Astrocyte (in vitro differentiated cells and primary cell): ENCODE measurements at places on chromosomes 11 and 22. TPM values are rescaled to one million over a fixed set of nuclear protein-coding genes. Genes with fewer than 3 reads are reported as not detected.

LMF2 gene
- total RNA-seq: 93.2 and 111 TPM in 2 replicates

SSH3 gene
- total RNA-seq: 19.1 and 20.1 TPM in 2 replicates

TSKU gene
- total RNA-seq: 57.9 and 69.6 TPM in 2 replicates

CNTN5 gene
- total RNA-seq: 1.1 and 2.5 TPM in 2 replicates

AQP11 gene
- 0.48 and 0.91 TPM in 2 replicates for total RNA-seq

ARSA gene
- total RNA-seq: 25.5 and 34.7 TPM in 2 replicates

APOL5 gene
- total RNA-seq: not detected in 2 replicates

DNA sequence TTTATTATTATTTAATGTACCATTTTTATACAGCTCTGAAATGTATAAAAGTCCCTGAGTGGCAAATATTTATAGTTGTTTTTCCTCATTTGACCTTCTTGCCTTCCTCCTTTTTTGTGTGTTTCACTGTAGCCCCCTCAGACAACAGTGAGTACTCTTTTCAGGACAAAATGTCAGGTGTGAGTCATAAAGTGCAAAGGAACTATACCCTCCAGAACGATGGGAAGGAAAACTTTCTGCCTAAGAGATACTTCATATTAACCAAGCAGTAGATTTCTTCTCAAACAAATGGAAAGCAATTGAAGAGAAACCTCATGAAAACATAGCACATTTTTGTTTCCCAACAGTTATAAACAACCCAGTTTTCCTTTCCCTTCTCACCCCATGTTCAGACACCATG, 16.1 kb upstream of the MS4A7 start:
- no peak overlapping the region for H3K27ac ChIP-seq
- H3K4me1 ChIP-seq: no peaks in the 10 kb centered on the region
- no peaks in the 10 kb centered on the region for H3K36me3 ChIP-seq
- no peak overlapping the region for H3K4me3 ChIP-seq

- peak; percentile 53 for DNase-seq
- peaks cover 10% of the 10 kb centered on the region for H3K4me1 ChIP-seq
- H3K4me3 ChIP-seq: no peak overlapping the region
- H3K36me3 ChIP-seq: peaks cover 41% of the 10 kb centered on the region
- no peak overlapping the region for H3K27ac ChIP-seq
Observed at GRCh38 chr11:62593434-62594044, 2.2 kb upstream of the TUT1 start.

- peak overlapping the region; percentile 63 for H3K27ac ChIP-seq
- peaks cover 36% of the 10 kb centered on the region for H3K4me1 ChIP-seq
- H3K4me3 ChIP-seq: no peak overlapping the region
- no peaks in the 10 kb centered on the region for H3K27me3 ChIP-seq
- DNase-seq: peak; percentile 59
Observed at GRCh38 chr22:23305321-23305910, 125.1 kb downstream of the BCR start.

DNA sequence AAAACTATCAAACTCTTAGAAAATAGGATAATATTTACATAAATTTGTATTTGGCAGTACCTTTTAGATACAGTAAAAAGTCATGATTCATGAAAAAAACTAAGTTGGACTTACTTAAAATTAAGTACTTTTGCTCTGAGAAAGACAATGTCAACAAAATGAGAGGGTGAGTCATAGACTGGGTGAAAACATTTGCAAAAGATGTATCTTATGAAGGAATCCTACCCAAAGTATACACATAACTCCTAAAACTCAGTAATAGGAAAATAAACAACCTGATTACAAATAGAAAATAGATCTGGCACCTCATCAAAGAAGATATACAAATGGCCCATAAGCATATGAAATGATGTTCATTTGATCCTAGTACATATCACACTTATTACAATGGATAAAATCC, 1154.6 kb downstream of the JRKL start:
- H3K27ac ChIP-seq: no peak overlapping the region
- H3K4me3 ChIP-seq: no peak overlapping the region
- H3K36me3 ChIP-seq: no peaks in the 10 kb centered on the region
- DNase-seq: no peak

- no peak overlapping the region for H3K4me3 ChIP-seq
- no peak for DNase-seq
- H3K27ac ChIP-seq: no peak overlapping the region
- no peaks in the 10 kb centered on the region for H3K36me3 ChIP-seq
- H3K27me3 ChIP-seq: no peaks in the 10 kb centered on the region
Observed at GRCh38 chr11:122559734-122560382, 95.7 kb upstream of the UBASH3B start.

DNA sequence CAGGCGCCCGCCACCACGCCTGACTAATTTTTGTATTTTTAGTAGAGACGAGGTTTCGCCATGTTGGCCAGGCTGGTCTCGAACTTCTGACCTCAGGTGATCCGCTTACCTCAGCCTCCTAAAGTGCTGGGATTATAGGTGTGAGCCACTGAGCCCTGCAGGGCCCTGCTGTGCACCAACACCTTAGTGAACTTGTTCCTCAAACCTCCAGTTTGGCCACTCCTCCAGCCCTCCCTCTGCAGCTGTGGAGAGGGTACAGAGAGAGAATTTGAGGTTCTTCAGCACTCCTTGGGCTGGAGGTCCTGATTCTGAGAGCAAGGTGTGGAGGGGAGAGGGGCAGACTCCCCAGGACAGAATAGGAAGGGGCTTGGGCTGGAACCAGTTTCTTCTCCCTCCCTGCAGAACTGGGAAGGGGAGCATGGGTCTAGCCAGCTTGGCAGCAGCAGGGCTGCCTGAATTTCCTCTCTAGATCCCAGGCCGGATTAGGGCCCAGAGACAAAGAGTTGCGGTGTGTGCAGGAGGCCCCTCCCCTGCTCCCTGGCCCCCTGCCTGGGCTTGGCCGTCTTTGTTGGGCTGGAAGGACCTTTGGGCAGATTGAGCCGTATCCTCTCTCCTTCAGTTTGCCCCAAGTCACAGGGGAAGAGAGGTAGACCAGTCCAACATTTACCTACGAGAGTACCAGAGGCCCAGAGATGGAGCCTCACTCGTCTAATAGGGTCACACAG, 2.3 kb upstream of the PEX16 start:
- no peak overlapping the region for H3K4me3 ChIP-seq
- H3K36me3 ChIP-seq: peaks cover 6% of the 10 kb centered on the region
- no peak for DNase-seq
- peaks cover 30% of the 10 kb centered on the region for H3K27me3 ChIP-seq
- peaks cover 6% of the 10 kb centered on the region for H3K4me1 ChIP-seq

- peak; percentile 28 for DNase-seq
- peaks cover 11% of the 10 kb centered on the region for H3K4me1 ChIP-seq
- no peaks in the 10 kb centered on the region for H3K36me3 ChIP-seq
- peak within 1 kb of the TSS; percentile 92 for H3K4me3 ChIP-seq
- no peaks in the 10 kb centered on the region for H3K27me3 ChIP-seq
- H3K27ac ChIP-seq: peak within 1 kb of the TSS; percentile 70
Observed at GRCh38 chr11:127000291-127000968, at the start of gene KIRREL3. Gene KIRREL3, minus strand, starts transcription at chr11:127000770.

DNA sequence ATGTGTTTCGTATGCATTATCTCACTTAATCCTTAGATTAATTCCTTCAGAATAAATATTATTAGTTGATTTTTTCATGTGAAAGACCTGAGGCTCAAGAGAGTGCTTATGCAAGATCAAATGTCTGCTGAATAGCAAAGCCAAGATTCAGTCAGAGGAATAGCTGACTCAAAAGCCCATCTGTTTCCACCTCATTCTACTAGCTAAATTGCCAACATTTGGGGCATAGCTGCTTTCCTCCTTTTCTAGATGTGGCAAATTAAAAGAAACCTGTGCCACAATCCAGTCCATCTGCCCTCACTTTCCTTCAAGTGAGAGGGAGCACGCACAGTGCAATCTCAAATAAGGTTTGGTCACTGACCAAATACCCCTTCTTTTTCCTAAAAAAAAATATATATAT, 121.1 kb downstream of the PAX6 start:
- H3K4me1 ChIP-seq: no peaks in the 10 kb centered on the region
- no peak overlapping the region for H3K27ac ChIP-seq
- DNase-seq: peak; percentile 24
- H3K27me3 ChIP-seq: no peaks in the 10 kb centered on the region
- no peaks in the 10 kb centered on the region for H3K36me3 ChIP-seq
- no peak overlapping the region for H3K4me3 ChIP-seq

GRCh38 chr11:86802601-86803051, 2.3 kb downstream of the PRSS23 start:
- peaks cover 9% of the 10 kb centered on the region for H3K36me3 ChIP-seq
- H3K27ac ChIP-seq: peak overlapping the region; percentile 76
- H3K27me3 ChIP-seq: no peaks in the 10 kb centered on the region
- H3K4me3 ChIP-seq: peak overlapping the region; percentile 87
- DNase-seq: peak; percentile 50

GRCh38 chr11:407651-408123, 7.1 kb downstream of the SIGIRR start:
- H3K27me3 ChIP-seq: no peaks in the 10 kb centered on the region
- H3K4me3 ChIP-seq: no peak overlapping the region

- no peak for DNase-seq
- no peak overlapping the region for H3K4me3 ChIP-seq
- H3K27me3 ChIP-seq: no peaks in the 10 kb centered on the region
- peaks cover 3% of the 10 kb centered on the region for H3K4me1 ChIP-seq
- no peak overlapping the region for H3K27ac ChIP-seq
Observed at GRCh38 chr11:73239571-73240189, 21.6 kb downstream of the P2RY2 start.

DNA sequence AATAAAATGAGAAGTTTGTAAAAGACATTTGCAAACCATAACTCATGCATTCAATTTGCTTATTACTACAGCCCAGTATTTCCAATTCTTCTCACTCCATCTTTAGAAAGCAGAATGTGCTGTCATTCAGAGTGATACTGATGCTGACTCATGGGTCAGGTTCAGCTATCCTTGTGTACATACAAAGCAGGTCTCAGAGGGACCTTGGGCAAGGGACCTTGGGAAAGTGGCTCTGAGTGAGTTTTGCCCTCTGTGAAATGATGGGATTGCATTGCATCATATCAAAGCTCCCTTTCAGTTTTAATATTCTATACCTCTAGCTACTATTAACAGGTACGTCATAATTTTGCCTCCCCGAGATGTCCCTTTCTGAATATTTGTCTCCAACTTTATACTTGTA, 848.7 kb downstream of the OPCML start:
- no peaks in the 10 kb centered on the region for H3K27me3 ChIP-seq
- H3K4me1 ChIP-seq: peaks cover 18% of the 10 kb centered on the region
- DNase-seq: no peak
- no peaks in the 10 kb centered on the region for H3K36me3 ChIP-seq
- H3K4me3 ChIP-seq: no peak overlapping the region

GRCh38 chr22:31945971-31946680, 1.8 kb downstream of the YWHAH start:
- no peak for DNase-seq
- H3K4me3 ChIP-seq: peak overlapping the region; percentile 88
- peaks cover 20% of the 10 kb centered on the region for H3K4me1 ChIP-seq
- H3K27me3 ChIP-seq: no peaks in the 10 kb centered on the region
- H3K36me3 ChIP-seq: no peaks in the 10 kb centered on the region
